Stimulated activated CD4-positive, alpha-beta T cell treated with anti-CD3 and anti-CD28 coated beads, Interleukin-2, amount 100 ng/mL, for 24 hours (primary cell): ENCODE measurements at places on chromosomes 12 and 14.

DNA sequence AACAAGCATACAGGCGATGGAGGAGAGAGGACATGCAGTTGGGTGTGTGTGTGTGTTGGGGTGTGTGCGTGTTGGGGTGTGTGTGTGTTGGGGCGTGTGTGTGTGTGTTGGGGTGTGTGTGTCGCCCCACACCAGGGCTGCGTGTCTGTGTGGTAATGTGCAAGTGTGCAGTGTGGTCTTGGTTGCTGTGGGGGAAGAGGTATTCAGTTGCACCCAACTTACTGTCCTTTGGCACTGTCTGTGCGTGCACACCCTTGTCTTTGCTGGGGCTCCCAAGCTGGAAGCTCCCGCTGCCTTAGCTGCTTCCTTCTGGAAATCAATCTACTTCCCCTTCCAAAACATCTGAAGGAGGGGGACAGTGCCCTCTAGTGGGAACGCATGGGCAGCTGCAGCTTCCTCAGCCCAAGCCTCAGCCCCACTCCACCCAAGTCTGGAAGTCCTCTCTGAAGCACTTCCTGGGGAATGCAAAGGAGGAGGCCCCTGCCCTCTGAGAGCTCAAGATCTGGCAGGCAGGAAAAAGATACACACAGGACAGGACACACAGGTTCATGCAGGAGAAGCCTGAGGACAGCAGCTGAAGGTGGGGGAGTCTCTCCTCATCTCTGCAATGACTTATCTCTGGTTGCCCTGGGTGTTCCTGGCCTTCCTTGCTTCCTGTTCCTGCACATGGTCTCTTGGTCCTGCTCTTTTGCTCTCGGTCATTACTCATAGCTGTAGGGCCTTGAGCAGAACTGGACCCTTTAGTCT lies 13.1 kb downstream of the ASIC1 start:
- DNase-seq, result peak; percentile 74

- DNase-seq, result no peak
Observed at GRCh38 chr14:27845241-27845850, 921.2 kb upstream of the FOXG1 start.

GRCh38 chr12:65518771-65519170 lies 240.3 kb downstream of the MSRB3 start:
- DNase-seq, result no peak

- DNase-seq, result no peak
Observed at GRCh38 chr12:3483089-3483488, 7.9 kb upstream of the PRMT8 start.
